NCI-H1694 treated with DMSO at 0.1 percent for 48 hours (cell line): ENCODE measurements at places on chromosomes 7 and 10.

DNA sequence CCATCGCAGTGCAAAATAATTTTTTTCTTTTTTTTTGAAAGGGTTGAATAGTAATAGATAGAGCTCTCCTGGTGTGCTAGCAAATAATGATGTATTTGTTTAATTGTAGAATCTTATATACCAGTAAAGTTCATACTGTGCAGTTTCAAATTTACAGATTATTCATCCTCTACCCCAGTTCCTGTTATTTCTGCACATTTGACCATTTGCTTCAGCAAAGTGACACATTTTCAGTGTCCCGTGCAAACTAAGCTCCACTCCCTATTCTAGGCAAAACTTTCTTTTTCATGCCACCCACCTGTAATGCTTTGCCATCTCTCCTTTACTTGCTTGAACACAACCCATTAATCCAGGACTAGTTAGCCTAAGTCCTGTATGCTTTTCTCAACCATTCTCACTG is 43.0 kb downstream of the SHOC2 start:
- DNase-seq: no peak

DNA sequence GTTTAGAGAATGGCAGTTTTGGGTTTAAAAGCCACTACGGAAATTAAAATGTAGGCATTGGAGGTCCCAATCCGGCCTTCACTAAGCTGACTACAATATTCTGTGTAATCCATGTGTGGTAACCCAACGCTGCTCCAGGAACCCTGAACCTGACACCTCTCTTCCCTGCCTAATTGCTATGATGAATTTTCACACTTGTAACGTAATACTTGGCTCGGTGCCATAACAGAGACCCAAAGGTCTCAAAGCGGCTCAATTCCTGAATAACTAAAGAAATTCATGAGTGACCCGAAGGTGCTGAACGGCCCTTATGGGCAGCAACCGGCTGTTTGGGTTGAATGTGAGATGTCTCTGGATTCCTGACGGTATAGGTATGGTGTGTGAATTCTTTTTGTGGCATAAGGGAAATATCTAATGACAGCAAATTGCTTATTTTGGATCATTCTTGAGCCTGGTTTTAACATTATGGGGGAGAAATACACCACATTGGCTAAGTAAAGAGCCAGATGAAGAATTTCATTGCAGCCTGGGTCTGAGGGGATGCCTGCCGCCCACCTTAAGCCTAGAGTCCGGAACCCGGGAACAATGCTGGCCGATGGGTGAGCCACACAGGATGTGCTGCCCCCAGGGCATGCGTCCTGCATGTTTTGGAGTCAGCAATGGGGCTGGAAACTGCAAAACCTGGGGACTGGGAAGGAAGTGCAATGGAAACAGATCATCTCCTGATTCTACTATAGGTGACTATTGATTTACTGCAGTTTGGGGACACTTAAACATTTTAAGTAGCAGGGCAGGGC is 69.7 kb upstream of the FZD8 start:
- no peak for DNase-seq

- DNase-seq: no peak
Observed at GRCh38 chr10:69757553-69758309, 44.0 kb upstream of the COL13A1 start.

DNA sequence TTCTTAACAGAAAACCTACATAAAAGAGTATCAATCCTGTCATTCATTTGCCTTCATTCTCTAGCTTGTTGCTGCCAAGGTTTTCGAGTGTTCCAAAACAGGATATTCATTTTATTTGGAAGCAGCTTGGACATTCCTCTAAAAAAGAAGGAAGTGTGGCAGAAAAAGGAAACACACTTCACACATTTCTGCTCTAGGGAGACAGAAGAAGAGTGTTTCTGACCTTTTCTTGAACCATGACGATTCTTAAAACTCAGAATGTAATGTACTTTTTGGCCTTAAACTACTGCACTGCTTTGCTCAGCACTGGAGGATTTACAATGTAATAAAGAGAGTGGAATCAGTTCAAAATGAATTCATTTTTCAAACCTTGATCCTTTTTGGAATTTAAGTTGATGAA is 81.3 kb downstream of the SEMA3A start:
- no peak for DNase-seq

DNA sequence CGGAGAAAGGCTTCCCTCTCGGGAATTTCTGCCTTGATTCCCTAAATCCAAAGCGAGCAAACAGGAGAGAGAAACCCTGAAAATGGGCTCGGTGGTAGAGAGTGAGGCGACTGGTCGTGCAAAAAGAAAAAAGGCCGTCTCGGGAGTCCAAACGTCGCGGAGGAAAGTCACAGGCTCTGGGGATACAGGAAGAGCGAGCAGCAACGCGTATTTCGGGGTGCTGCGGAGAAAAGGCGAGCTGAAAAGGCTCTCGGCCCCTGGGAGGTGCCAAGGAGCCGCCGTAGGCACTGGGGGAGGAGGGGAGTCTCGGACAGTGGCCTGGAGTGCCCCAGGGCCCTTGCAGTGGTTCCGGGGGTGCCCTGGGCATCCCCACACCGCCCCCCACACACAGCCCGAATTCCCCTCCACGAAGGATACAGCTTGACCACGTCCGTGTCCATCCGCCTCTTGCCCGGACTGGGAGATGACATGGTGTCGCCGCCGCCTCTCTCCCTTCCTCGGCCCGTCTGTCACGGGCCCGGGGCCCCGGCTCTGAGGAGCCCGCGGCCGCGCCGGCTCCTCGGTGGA is 591 bp downstream of the UBE2H start:
- DNase-seq: no peak

GRCh38 chr10:87622314-87623004 is 37.2 kb upstream of the PAPSS2 start:
- DNase-seq: no peak

- no peak for DNase-seq
Observed at GRCh38 chr7:47951374-47951773, 3.1 kb upstream of the PKD1L1 start.

DNA sequence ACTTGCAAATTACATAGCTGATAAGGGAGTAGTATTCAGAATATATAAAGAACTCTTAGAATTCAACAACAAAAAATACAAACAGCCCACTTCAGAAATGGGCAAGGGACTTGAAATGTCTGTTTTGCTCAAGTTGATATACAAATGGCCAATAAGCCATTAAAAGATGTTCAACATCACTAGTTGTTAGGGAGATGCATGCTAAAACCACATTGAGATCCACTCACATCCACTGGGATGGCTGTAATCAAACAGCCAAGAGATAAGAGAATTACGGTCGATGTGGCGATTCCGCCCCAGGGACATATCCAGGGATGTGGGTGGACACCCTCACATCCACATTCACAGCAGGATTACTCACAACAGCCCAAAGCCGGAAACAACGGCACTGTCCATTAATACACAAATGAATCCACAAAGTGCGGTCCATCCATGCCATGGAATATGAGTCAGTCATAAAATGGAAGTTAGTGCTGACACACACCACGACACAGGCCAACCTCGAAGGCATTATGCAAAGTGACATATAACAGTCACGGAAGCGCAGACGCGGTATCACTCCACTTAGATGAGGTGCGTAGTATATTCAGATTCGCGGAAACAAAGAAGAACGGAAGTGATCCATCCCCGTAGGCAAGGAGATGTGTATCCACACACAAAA is 227.8 kb downstream of the DNAJB6 start:
- DNase-seq: no peak
